Activated CD4-positive, CD25-positive, alpha-beta regulatory T cell treated with anti-CD3 and anti-CD28 coated beads, Interleukin-2, amount 50 U/mL, for 72 hours (primary cell): ENCODE measurements at places on chromosomes 2 and 18.

GRCh38 chr18:40565805-40566509 lies 1389.1 kb upstream of the PIK3C3 start:
- DNase-seq, result no peak

DNA sequence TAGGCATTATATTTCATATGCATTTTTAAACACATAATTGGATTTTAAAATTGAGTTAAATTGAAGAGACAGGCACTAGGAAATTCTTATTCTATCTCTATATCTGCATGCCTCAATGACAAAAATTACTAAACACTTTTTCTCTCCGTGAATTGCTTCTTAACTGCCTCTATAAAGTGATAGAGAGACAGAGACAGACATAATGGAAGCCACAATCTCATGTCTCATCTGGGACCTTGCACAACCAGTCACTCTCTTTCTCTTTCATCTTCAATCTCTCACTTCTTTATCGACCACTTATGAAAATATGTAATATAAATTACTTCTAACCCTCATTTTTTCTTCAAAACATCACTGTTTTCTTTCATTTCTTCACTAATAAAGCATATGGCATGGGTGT lies 238.9 kb upstream of the ZNF804A start:
- DNase-seq, result no peak

- DNase-seq, result no peak
Measured at GRCh38 chr2:6109831-6110230, 417.6 kb downstream of the SOX11 start.

DNA sequence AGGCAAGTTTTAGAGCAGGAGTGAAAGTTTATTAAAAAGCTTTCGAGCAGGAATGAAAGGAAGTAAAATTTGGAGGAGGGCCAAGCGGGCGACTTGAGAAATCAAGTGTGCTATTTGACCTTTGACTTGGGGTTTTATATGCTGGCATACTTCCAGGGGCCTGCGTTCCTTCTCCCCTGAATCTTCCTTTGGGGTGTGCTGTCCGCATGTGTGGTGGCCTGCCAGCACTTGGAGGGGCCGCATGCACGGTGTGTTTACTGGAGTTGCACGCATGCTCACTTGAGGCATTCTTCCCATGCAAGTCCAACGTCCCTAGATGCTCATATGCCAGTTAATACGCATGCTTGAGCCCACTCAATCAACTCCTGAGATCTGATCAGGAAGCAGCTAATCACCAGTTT lies 78.3 kb upstream of the MAP4K4 start:
- no peak for DNase-seq

GRCh38 chr2:182618672-182619079 lies 97.4 kb upstream of the DNAJC10 start:
- DNase-seq, result no peak

GRCh38 chr2:172510548-172510947 lies 45.3 kb upstream of the PDK1 start:
- DNase-seq, result no peak

GRCh38 chr2:37583402-37583801 lies 88.0 kb downstream of the CDC42EP3 start:
- DNase-seq, result no peak

DNA sequence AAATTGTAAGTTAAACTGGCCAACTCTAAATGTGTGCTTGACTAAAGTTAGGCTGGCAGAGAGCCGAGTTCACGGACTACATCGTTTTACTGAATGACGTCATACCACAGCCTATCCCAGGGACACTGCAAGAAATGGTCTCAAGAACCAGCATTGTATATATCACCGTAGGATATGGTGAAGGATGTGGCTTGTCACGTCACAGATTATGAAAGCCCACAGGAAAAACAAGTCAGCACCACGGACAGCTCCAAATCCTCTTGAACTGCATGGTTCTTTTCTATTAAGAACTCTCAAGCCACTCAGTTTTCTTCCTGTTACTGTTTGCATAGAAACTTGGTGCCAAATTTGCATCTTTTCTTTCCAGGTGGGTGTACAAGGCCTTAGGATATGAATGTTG lies 85.1 kb upstream of the ACAA2 start:
- peak; percentile 35 for DNase-seq

- DNase-seq, result no peak
Measured at GRCh38 chr2:66521291-66521922, 86.5 kb downstream of the MEIS1 start.

DNA sequence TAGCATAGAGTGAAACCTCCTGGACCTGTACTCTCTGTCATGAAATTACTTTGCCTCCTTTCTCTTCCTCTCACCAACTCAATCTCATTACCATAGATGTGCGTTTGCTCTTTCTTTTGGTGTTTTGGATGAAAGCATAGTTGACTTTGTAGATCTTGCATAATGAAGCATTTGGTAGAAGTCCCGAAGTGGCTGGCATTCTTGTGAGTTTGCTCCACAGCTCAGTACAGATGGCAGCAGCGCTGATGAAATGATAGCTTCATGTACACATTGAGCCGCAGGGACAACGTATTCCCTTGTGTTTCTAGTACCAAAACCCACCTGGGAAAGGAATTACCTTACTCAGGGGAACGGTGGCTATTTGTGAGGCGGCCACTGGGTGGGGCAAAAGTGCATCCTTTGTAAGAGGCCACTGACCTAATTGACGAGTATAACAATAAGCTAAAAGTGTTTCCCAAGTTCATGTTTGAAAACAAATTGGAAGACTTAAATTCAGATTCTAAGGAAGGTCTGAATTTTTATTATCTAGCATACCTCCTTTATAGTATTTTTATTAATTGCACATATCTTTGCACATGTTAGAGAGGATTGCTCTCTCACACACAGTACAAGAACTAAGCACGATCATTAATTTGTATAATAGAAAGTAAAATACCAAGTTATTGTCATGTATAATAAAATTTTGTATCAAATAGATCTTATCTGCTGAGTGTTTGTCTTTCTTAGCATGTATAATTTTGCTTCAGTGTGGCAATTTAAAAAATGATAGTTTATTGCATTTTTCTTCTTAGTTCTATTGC lies 25.4 kb upstream of the CDH7 start:
- DNase-seq, result no peak

- no peak for DNase-seq
Measured at GRCh38 chr18:63789327-63789726, 14.1 kb downstream of the SERPINB7 start.

DNA sequence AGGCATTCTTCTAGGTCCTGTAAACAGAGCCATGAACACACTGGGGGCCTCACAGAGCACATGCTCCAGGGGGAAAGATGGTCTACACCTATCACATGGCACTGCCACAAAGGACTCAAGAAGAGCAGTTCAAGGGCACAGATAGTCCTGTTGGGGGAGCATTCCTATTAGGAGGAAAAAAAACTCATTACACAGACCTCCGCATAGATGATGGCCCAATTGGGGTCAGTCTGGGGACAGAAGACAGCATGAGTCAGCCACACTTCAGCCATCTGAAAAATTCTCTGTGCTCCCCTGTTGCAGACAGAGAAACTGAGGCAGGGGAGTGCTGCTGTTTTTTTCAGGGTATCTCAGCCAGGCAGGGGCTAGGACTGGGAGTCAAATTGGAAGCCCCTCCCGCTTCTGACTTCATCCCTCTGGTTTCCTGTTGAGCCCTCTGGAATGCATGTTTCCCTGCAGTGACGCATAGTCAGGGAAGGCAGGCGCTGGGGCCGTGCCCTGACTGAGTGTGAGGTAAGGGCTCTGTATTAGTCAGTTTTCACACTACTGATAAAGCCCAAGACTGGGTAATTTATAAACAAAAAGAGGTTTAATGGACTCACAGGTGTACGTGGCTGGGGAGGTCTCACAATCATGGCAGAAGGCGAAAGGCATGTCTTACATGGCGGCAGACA lies 67.9 kb downstream of the RHOB start:
- DNase-seq, result no peak

DNA sequence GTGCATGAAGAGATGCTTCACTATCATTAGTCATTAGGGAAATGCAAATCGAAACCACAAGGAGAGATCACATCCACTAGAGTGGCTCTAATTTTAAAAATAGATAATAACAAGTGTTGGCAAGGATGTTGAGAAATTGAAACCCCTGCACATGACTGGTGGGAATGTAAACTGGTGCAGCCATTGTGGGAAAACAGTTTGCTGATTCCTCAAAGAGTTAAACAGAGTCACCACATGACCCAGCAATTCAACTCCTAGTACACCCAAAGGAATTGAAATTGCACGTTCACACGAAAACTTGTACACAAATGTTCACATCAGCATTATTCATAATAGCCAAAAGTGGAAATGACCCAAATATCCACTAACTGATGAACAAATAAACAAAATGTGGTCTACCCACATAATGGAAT lies 179.5 kb downstream of the BCL2 start:
- DNase-seq, result no peak
